Activated CD8-positive, alpha-beta T cell treated with anti-CD3 and anti-CD28 coated beads for 36 hours (primary cell): ENCODE measurements at places on chromosomes 2 and 18. TPM values are rescaled to one million over a fixed set of nuclear protein-coding genes. Genes with fewer than 3 reads are reported as not detected.
A peak's percentile ranks its signal among the peaks of the same experiment; 100 is the strongest.

- DNase-seq, result peak; percentile 30
These were observed 36.8 kb upstream of the LCLAT1 start for GRCh38 chr2:30410217-30410616.

- DNase-seq, result no peak
These were observed 50.2 kb upstream of the SLC66A3 start for GRCh38 chr2:11104794-11105660.

DNA sequence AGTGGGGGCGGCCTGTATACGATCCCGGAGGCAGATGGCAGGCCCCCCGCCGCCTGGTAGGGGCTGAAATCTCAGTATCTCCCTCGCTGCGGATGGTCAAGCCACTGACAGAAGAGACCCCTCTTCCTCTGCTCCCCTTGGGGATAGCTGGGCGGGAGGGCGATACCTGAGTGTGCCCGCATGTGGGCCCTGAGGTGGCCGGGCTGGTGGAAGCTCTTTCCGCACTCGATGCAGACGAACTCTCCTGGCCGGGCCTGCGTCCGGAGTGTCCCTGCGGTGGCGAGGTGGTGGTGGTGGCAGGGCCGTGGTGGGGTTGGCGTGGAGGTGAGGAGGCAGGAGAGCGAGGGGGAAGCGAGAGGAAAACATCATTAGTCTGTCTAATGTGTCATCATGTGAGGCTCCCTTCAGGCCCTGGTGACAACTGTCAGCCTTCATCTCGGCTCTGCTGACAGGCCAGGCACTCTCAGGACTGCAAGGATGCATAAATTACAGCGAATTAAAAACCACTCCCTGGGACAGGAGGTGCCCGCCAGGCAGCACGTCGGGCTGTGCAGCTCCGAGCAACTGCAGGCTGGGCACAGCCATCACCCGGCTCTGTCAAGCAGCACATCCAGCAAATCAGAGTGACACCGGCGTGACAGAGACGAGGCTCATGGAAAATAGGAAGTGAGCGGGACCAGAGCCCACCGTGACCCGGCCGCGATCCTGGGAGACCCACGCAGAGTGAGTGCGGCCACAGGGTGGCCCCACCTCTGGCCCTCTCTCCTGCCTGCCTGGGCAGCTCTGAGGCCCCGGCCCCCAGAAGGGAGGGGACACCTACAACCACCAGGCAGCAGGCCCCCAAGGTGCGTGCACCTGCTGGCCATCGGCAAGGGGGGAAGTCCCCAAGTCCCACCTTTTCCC, 123.5 kb downstream of the ZNF516 start:
- no peak for DNase-seq

DNA sequence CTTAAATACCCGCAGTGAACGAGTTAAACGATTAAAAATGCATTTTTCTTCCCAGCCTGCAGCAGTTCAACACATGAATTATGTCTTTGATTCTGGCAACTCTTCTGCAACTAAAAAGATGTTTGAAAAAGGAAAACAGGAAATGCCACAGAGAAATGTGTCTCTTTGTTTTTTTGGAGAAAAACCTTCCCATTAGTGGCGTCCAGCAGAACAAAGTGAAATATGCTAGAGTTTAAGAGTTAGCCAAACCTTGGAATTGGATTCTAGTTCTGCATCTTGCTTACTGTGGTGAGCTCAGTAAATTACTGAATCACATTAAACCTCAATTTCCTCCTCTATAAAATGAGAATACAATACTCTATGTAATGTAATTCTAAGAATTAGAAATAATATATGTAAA, 900.2 kb upstream of the ACVR2A start:
- DNase-seq, result no peak

- DNase-seq, result peak; percentile 31
These were observed 34.2 kb upstream of the NCOA1 start for GRCh38 chr2:24456599-24457556.

GRCh38 chr2:217530392-217531090, 472.3 kb downstream of the TNS1 start:
- DNase-seq, result no peak

DNA sequence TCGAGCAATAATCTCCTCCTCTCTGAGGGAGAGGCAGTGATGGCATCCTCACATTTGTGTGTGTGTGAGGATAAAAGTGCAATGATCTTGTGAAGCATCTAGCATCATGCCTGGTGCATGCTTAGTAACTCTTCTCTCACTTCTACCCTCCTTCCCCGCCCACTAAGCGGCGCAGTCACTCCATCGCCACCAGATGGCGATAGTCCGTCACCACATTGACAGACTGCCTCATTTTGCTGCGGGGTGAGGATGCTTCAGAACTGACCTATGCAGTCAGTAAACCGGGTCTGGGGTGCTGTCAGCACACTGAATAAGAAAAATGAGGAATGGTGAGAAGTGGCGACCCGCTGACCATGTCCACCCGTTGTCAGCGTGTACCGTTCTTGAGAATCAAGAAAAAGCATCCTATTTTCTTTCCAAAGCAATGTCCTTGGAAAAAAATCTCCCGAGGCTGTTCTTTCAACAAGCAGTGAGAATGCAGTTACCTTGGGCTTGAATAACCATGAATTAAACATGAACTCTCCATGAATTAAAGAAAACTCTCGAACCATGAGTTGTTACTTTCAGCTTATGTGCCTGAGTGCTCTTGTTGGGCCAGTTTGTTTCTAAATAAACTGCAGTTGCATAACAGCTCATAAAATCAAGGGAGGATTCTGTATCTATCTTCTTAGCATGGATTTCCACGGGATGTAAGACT, 37.3 kb upstream of the TMEM177 start:
- DNase-seq, result peak; percentile 82

- DNase-seq, result no peak
These were observed 65.4 kb upstream of the GLS start for GRCh38 chr2:190815226-190815625.

GRCh38 chr2:237542001-237542704, 24.2 kb upstream of the PRLH start:
- no peak for DNase-seq

GRCh38 chr2:221657806-221658205, 85.7 kb upstream of the EPHA4 start:
- no peak for DNase-seq

GRCh38 chr18:68417826-68418225, 297.1 kb downstream of the TMX3 start:
- DNase-seq, result no peak

- DNase-seq, result peak; percentile 57
These were observed 109.8 kb downstream of the AP1S3 start for GRCh38 chr2:223727562-223727961.

MAP3K19 gene
- total RNA-seq, result not detected

AMER3 gene
- total RNA-seq, result not detected
